Endothelial cell (in vitro differentiated cells): ENCODE measurements at places on chromosomes 1 and 21.

- no peak for DNase-seq
Observed at GRCh38 chr21:38460171-38460742, 38.0 kb downstream of the ERG start.

- no peak for DNase-seq
Observed at GRCh38 chr1:248625971-248626370, 8.9 kb downstream of the OR2T11 start.

DNA sequence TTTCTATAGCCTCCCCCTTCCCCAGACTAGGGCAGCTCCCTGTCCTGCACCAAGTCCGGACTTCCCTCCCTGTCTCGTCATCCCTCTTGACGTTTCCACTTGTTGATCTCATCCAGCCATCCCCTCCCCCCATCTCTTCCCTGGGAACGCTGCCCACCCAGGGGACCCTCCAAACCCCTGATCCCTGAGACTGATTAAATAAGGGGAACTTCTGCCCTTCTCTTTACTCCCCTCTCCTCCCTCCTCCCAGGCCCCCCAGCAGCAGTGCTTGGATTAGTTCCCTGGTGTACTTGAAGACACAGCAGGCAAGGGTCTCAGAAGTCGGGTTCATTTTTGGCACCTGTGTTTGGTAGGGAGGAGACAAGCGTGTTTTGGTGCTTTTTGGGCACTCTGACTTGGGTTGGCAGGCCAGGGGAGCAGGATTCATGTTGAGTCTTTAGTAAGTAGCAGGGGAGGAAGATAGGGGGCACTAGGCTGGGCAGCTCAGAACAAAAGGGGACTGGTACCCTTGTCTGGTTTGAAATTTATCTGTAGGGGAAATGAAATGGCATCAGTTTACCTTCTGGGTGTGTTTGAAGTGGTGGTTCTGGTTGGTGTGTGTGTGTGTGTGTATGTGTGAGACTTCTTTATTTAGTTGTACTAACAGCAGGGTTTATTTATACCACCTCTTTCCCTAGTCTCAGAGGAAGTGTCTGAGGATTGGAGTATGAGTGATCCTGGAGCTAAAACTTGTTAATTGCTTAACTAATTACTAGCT lies 11.1 kb downstream of the VANGL2 start:
- no peak for DNase-seq

GRCh38 chr1:205016075-205016474 lies 26.9 kb upstream of the CNTN2 start:
- no peak for DNase-seq

DNA sequence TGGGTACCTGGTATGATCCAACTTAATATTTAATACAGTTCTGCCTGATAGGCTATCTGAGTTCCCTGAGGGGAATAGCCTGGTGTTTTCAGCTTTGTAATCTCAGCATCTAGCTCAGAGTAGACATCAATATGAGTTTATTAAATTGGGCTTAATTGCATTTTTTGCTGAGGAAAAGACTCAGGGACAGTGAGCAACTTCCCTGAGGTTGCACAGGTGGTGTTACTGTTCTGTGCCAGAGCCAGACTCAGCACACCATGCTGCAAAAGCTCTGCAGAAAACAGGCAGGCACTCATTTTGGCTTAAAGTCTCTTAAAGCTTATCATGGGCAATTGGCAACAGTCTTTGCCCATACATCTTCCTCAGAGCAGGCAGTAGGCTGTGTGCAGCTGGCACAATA lies 90.5 kb upstream of the JUN start:
- DNase-seq = no peak

DNA sequence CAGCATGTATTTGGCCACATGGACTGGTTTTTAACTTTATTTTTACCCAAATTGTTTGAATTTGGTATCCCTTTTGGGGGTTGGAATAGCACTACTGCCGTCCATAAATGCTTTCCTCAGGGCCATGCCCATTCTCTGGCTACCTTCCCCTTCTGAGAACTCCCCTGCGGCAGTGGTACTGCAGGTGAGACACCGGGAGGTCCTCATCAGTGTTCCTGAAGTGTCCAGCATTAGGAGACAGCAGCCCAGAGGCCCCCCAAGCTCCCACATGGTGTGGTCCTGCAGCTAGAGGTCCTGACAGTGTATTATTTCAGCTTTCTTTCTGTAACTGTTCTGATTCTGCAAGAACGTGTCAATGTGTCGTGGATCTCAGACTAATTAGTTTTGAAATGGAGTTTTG lies 8.9 kb downstream of the LMO4 start:
- no peak for DNase-seq

DNA sequence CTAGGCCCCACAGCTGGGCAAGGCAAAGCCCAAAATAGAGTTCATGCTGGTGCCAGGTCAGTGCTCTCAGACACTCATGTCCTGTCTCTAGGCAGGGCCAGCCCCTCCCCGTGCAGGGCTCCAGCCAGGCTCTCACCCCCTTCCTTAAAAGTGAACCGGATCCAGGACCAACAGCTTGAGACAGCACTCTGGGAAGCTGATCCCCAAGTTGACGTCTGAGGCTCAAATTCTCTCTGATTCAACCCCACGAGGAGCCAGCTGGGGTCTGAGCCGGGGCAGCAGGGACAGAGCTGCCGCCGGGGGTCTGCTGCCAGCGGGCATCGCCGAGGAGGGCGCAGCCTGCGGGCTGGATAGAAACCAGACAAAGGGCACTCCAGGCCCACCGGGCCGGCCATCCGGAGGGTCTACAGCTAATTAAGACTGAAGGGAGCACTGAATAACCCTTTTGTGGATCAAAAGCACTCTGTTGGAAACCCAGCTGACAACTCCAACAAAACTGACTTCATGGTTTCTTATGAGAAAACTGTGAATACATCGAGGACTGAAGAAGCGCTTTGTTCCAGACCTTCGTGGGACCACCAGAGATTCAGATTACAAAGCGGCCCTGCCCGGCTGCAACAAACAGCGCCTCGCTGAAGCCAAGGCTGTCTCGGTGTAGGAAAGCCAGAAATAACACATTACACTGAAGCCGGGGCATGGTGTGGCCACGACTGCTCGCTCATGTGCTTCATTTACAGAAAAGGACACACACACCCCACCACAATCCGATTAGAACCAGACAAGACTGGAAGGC lies 95.8 kb downstream of the PSMG1 start:
- DNase-seq = no peak
